ENCODE measurements at places on chromosomes 4 and X. TPM values are rescaled to one million over a fixed set of nuclear protein-coding genes. Genes with fewer than 3 reads are reported as not detected.

- no peak for DNase-seq
Observed at GRCh38 chrX:44742480-44743155, 101.2 kb upstream of the DUSP21 start.

- DNase-seq: no peak
Observed at GRCh38 chr4:141124224-141124623, 9.0 kb downstream of the RNF150 start.

DNA sequence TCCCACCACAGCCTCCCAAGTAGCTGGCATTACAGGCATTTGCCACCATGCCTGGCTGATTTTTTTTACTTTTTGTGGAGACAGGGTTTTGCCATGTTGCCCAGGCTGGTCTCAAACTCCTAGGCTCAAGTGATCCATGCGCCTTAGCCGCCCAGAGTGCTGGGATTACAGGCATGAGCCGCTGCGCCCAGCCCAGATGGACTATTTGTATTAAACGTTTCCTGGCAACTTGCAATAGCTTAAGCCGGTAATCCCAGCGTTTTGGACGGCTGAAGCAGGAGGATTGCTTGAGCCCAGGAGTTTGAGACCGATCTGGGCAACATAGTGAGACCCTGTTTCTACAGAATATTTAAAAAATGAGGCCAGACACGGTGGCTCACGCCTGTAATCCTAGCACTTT, 18.4 kb downstream of the UBE2K start:
- DNase-seq: no peak

DNA sequence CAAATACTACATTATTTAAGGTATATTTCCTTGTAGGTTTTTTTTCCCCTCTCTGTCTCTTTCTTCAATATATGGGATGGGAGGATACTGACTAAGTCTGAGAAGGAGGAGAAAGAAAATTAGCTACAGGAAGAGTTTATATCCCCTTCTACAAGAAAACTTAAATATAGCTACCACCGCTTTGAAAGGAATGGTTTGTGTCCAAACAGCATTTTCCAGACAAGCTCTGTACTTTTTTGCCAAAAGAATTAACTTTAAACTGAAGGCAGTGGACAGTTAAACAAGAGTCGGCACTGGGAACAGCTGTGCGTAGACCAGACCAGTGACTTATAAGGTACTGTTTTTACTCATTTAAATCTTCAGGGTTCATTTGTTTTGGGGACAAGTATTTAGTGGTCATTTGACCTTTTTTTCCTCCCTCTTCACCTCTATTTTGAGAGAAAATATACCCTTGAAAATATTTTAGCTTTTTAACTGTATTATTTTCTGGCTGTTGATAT, 303.7 kb downstream of the ARHGAP24 start:
- no peak for DNase-seq

- no peak for DNase-seq
Observed at GRCh38 chrX:13015536-13016236, 28.7 kb downstream of the FAM9C start.

DNA sequence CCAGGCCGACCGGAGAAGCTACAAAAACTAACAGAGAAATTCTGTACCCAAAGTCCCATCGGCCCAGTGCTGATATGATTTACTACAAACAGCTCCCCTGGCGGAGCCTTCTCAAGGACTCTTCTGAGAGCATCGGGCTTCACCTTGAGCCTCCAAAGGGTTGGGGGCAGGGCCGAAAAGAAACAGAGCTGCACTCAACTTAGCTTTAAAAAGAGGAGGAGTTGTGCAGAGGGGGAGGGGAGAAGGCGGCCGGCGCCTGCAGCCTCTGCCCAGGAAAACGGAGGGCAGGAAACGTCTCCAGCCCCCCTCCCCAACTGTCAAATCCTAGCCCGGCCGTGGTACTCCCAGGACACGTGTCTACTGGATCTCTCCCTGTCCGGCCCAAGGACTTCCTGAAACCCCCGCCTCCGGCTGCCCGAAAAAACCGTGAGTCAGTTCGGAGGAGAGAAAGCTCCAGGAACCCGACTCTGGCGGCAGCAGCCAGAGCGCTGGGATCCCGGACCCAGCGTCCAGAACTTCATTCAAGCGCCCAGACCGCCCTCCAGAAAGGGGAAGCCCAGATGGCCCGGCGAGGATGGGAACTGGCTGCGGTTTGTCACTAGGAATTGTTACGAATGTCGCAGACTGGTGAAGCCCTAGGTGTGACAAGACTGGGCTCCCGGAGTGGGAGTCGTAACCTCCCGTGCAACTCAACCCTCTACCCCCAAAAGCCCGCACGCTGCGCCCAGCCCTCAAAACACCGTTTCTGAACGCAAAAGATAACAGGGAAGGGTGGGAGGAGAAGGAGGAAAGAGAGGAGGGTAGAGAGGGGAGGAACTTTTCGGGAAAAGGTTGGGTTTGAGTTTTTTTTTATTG, 973 bp downstream of the ADAMTS3 start:
- DNase-seq: peak; percentile 85

The TLR3 gene
- polyA plus RNA-seq: 10.0 TPM

The SHROOM4 gene
- 32.5 TPM for polyA plus RNA-seq

GRCh38 chr4:33537527-33537926, 2706.8 kb downstream of the ARAP2 start:
- no peak for DNase-seq

The NOX1 gene
- 0.60 TPM for polyA plus RNA-seq

- DNase-seq: no peak
Observed at GRCh38 chr4:169383724-169384123, 113.0 kb upstream of the SH3RF1 start.

DNA sequence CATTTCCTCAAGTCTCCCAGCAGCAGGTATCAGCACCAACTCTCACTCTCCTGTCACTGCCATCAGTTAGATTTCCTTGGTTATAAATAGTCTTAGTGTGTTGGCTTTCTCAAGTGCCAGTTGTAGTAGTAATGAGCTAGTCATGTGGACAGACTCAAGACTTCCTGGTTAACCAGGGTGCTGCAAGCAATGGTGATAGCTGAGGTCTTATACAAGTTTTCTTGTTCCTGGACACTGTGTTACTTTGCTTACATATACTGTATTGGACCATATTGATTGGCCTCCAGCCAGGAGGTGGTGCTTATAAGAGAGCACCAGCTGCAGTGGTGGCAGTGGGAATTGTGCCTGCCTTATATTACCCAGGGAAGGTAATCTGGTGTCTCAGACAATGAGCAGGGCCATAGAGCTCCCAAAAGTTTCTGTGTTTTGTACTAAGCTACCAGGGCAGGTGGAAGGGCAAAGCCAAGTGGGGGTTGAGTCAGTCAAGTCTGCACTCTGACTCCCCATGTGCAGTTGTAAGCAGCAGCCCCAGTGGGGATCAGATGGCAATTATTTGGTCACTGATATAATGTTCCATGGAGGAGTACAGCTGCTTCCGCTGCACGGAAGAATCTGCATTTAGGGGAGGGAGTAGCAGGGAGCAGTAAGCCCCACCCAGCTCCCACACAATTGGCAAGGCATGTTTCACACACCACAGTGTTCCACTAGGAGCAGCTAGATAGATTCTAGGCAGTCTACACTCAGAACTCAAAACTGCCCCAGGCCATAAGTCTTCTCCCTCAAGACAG, 24.1 kb upstream of the ZDHHC15 start:
- no peak for DNase-seq

DNA sequence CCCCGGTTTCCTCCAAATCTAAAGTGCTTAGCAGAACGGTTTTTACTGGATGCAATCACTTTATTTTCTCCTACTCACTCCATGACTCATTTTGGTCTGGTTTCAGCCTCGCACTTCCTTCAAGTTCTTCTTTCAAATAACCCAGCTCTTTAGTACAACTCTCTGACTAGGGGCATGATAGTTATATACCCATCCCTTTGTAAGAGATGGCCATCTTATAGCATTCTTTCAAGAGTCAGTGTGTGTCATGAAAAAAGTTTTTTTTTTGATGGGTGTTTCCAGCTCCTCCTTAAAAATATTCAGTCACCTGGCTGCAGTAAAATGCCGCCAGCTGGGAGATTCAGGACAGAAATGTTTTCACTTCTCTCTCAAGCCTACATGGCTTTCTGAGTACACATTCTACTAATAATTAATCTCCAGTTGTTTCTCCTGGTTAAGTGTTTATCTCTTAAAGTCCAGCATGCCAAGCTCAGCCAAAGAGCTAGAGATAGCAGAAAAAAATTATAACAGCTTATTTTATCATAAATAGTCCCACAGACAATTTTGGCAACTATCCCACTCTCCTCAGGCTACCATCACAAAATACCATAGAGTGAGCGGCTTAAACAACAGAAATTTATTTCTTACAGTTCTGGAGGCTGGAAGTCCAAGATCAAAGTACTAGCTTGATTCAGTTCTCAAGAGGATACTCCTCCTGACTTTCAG, 139.3 kb downstream of the GASK1B start:
- no peak for DNase-seq

- DNase-seq: no peak
Observed at GRCh38 chr4:8763966-8764901, 107.4 kb downstream of the HMX1 start.

GRCh38 chr4:170007113-170007512, 19.1 kb downstream of the MFAP3L start:
- DNase-seq: no peak

The HDX gene
- 7.3 TPM for polyA plus RNA-seq

- DNase-seq: no peak
Observed at GRCh38 chr4:16271411-16271810, 45.1 kb upstream of the TAPT1 start.
